ENCODE measurements at places on chromosomes 6 and 20.

GRCh38 chr6:158047127-158047518 lies 65.5 kb downstream of the SYNJ2 start:
- DNase-seq: no peak

- no peak for DNase-seq
Measured at GRCh38 chr6:149851461-149852110, 12.6 kb downstream of the LRP11 start.

- DNase-seq: no peak
Measured at GRCh38 chr6:105838171-105838570, 248.0 kb upstream of the PRDM1 start.

DNA sequence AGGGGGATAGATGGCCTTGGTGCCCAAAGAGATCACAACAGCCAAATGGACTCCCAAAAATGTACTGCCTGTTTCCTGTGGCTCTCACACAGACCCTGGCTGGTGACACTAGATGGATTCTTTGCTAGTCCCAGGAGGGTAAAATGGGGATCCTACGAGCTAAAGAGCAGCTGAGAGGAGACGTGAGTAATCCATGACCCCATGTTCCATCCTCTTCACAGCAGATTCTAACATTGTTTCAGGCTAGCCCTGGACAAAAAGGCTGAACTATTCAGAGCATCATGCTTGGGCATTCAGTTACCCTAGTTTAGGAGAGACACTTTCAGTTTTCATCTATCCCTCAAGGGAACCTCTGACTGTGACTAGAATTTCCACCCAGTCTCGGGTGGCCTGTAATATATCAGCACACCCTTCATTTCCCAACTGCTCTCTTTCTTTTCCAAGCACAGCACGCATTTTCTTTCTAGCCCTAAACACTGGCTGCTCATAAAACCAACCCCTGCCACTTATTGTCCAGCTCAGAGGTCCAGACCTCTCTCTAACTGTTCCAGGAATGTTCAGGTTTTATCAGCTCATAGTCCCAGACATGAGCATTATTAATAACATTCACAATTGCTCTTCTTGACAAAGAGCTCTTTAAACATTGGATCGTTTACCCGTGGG lies 48.5 kb downstream of the SLC22A1 start:
- no peak for DNase-seq

- no peak for DNase-seq
Measured at GRCh38 chr6:38571721-38572120, 68.0 kb downstream of the BTBD9 start.

DNA sequence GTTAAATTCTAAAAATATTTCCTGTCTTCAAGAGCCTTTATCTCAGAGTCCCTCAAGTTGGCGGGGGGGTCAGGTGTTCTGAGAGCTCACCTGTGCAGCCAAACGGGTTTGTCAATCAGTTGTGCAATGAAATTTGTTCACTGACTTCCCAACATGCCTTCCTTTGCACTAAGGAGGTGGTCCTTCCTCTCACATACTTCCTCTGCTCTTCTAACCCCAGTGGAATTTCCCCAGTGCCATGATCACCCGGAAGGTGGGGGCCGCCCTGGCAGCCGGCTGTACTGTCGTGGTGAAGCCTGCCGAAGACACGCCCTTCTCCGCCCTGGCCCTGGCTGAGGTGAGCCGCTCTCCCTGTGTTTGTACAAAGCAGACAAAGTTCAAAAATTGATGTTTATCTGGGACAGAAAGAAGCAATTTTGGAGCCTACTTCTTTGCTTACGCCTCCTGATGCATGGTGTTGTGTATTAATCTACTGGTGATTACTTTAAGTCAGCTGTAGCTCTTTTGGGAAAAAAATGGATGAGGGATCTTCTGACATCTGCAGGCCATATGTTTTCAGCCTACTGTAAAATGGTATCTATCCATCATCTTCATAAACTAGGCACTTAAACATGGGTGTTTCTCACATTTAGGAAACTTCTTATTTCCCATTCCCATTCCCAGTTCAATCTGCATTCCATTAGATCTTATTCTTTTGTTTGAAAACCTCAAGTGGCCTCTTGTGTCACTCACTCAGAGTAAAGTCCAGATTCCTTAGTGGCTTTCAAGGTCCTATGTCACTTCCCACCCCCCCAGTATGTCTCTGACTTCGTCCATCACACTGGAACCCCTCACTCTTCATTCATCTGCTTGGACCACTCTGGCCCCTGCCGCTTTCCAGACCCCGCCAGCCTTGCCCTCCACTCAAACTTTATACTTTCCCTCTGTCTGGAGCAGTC lies 10.1 kb downstream of the ALDH5A1 start:
- no peak for DNase-seq

DNA sequence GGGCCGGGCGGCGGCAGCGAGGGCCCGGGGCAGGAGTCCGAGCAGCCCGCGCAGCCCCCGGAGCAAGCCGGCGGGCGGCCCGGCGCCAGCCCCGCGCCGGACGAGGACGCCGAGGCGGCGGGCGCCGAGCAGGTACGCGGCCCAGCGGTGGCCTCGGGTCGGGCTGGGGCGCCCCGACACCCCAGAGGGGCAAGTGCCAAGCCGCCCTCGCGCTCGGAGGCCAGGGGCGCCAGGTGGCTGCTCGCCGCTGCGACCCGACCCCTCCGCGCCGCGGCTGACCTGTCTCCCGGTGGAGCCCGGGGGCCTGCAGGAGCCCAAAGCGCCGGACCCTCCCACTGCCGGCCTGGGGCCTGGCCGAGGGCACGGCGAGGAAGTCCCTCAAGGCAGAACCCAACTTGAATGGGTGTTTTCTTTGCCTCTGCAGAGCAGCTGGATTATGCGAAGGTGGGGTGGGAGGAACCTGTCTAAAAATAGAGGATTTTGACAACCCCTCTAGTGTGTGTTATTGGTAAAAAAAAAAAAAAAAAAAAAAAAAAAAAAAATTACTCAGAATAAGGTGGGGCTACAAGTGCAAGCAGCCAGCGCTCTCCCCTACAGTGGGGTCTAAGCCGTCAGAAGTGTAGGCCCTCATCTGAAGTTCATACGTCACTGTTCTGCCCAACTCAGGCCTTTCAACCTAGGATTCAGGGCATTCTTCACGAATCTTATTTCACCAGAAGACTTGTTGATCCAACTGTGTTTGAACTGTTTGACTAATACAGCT lies 609 bp downstream of the OGFRL1 start:
- no peak for DNase-seq

DNA sequence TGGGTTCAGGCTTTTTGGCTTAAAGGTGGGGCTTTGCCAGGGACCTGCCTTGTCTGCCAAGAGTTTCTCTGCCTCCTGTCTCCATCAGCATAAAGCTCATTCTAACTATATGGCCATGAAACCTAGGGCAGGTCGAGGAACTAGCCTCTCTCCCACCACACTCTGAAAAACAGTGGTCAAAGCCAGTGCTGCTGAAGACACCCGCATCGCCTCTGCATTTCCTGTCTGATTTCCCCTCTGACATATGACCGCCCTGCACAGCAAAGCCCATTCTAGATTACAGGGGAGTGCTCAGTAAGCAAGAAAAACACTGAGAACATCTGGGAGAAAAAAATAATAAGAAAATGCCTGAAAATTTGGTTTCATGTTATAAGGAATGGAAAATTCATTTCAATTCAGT lies 573.6 kb downstream of the PRKN start:
- DNase-seq: no peak

- no peak for DNase-seq
Measured at GRCh38 chr6:41780551-41781365, at the start of gene PRICKLE4. Gene PRICKLE4 (plus strand): TSS chr6:41780782. CDS start chr6:41783474, 2,692 bp downstream.

GRCh38 chr20:19996917-19997316 lies 20.2 kb upstream of the NAA20 start:
- DNase-seq: no peak

GRCh38 chr6:121691126-121691551 lies 255.7 kb downstream of the GJA1 start:
- no peak for DNase-seq

GRCh38 chr6:139904158-139904533 lies 529.7 kb upstream of the CITED2 start:
- DNase-seq: no peak

- no peak for DNase-seq
Measured at GRCh38 chr6:149080511-149080910, 237.0 kb upstream of the TAB2 start.

All from stimulated activated CD8-positive, alpha-beta memory T cell treated with anti-CD3 and anti-CD28 coated beads, Interleukin-15, amount 100 ng/mL, for 1 hour (primary cell).